ENCODE measurements at places on chromosomes 13 and 19. TPM values are rescaled to one million over a fixed set of nuclear protein-coding genes. Genes with fewer than 3 reads are reported as not detected.

- DNase-seq = no peak
- H3K27me3 ChIP-seq = peaks cover 14% of the 10 kb centered on the region
- H3K4me1 ChIP-seq = no peaks in the 10 kb centered on the region
- H3K4me3 ChIP-seq = no peak overlapping the region
- no peak overlapping the region for H3K27ac ChIP-seq
- H3K36me3 ChIP-seq = no peaks in the 10 kb centered on the region
Observed at GRCh38 chr19:5179256-5179655, 161.4 kb downstream of the PTPRS start.

GRCh38 chr19:18007917-18008673, at the start of gene ARRDC2:
ARRDC2 (plus strand) TSS chr19:18008170; CDS start chr19:18008311, 141 bp downstream.
- H3K36me3 ChIP-seq = peaks cover 2% of the 10 kb centered on the region
- H3K4me3 ChIP-seq = peak within 1 kb of the TSS; percentile 97
- no peaks in the 10 kb centered on the region for H3K27me3 ChIP-seq

GRCh38 chr13:64332048-64332447, 2898.1 kb downstream of the PCDH9 start:
- H3K4me1 ChIP-seq = no peaks in the 10 kb centered on the region
- no peak overlapping the region for H3K4me3 ChIP-seq
- no peaks in the 10 kb centered on the region for H3K36me3 ChIP-seq
- DNase-seq = no peak
- H3K27me3 ChIP-seq = no peaks in the 10 kb centered on the region

GRCh38 chr19:3721887-3722442, 13.8 kb downstream of the TJP3 start:
- no peaks in the 10 kb centered on the region for H3K36me3 ChIP-seq
- no peak overlapping the region for H3K27ac ChIP-seq
- no peak for DNase-seq
- peaks cover 4% of the 10 kb centered on the region for H3K4me1 ChIP-seq

Gene ZNF135
- total RNA-seq = 0.57 TPM

Measured in T-helper 17 cell (primary cell).